ENCODE measurements at places on chromosomes 5 and 9.

DNA sequence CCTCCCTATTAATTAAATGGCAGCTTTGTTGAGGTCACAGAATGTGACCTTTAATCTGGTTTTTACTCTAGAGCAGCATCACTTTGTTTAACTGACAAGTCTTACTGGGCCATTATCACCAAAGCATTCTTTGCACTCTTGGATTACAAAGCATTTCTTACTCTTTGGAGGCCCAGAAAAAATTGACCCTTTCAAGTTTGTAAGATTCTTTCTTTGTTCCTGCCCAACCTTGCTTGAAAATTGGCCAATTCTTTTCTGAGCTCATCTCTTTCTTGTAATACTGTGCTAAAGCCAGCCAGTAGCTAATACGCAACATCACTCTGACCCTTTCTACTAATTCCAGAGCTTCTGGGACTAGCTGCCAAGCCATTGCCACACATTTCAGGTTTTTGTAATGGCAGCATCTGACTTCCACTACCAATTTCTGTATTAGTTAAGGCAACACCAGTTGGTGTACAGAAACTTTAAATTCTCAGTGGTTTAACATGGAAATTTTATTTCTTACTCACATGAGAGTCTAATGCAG is 131.6 kb downstream of the PRDM6 start:
- no peak for DNase-seq

- DNase-seq, result no peak
These were observed 23.5 kb downstream of the NMRK1 start for GRCh38 chr9:75064307-75065025.

DNA sequence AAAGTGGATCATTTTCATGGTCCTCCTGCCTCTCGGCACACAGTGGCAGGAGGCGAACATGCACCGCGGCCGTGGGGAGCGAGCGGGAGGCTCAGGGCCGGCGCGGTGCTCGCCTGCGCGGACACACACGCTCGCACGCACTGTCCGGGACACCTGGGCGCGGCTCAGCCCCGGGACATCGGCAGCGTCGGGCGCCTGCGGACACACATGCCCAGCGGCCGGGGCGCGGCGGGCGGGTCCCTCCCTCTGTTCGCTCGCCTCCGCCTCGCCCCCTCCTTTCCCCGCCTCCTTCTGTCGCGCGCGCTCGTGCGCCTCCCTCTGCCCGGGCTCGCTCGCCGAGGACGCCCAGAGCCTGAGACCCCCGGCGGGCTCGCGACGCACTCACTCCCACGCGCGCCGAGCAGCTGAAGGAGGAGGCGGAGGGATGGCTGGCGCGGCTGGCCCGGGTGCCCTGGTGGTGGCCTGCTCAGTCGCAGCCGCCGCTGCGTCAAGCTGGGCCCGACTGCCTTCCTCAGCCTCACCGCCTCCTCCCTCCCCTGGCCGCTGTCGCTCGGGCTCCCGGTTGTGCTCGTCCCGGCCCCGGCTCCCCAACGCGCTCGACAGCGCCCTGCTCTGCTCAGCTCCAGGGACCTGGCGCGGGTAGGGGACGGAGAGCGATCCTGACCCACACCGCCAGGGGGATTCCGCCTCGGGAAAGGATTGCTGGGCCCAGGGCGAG is at the start of gene FRMD3:
TSS of gene FRMD3 (minus strand) at position 230 of the 718 bp plus-strand sequence. CDS start at position 60, 170 bp downstream.
- DNase-seq, result peak; percentile 34

- DNase-seq, result peak; percentile 21
These were observed 5.6 kb upstream of the TBC1D13 start for GRCh38 chr9:128781187-128782070.

DNA sequence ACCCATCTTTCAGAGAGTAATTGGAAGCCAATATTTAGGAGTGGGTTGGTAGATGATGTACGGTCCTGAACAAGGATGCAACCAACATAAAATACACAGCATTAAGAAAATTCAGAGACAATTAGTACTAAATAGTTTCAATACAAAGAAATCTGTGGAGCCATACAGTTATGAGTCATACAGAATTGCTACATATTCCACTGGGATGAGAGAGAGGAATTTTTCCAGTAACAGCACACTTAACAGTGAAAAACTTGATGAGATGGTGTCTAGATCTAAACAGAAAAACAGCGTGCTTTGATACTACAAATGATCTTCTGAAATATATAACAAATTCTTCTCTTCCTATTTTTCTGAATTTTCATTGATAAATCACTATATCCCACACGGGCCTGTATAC is 1999.3 kb upstream of the CDH9 start:
- DNase-seq, result no peak

GRCh38 chr9:96616817-96617438 is 2.7 kb downstream of the CDC14B start:
- DNase-seq, result peak; percentile 19

DNA sequence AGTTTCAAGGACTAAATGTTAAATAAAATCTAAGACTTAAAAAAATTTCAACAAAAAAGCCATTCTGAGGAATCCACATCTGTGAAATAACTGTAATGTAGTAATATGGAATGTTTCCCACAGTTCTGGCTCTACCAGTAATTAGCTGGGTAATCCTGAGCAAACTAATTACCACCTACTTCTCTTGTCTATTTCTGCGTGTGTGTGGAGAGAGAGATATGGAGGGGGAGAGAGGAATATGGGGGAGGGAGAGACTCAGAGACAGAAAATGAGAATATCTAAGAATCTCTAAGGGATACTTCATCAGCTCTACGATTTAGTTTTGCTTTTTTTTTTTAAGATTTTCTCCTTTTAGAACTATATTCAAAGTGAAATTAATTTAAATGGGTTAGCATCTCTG is 28.0 kb downstream of the TBCA start:
- DNase-seq, result peak; percentile 51

GRCh38 chr9:88922091-88922490 is 69.2 kb upstream of the S1PR3 start:
- DNase-seq, result no peak

DNA sequence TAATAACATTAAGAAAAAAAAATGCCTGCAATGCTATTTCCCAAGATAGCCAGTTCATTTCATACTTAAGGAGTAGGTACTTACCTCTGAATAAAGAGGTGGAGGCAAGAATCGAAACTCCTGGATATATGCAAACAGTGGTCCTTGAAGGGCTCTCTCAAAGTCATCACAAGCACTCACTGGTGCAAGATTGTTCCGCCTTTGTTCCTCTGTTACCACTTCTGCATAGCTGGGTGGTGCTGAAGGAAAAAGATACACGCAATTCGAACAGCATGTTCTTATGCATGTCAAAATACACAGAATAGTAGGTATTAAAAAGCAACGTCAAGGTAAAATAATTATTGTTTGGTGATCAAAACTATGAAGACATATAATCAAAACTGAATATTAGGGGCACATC is 9.5 kb downstream of the ARRDC3 start:
- no peak for DNase-seq

GRCh38 chr5:171961117-171961516 is 45.3 kb downstream of the FBXW11 start:
- DNase-seq, result peak; percentile 72

- no peak for DNase-seq
These were observed 99.8 kb downstream of the ACTL7B start for GRCh38 chr9:108755979-108756378.

DNA sequence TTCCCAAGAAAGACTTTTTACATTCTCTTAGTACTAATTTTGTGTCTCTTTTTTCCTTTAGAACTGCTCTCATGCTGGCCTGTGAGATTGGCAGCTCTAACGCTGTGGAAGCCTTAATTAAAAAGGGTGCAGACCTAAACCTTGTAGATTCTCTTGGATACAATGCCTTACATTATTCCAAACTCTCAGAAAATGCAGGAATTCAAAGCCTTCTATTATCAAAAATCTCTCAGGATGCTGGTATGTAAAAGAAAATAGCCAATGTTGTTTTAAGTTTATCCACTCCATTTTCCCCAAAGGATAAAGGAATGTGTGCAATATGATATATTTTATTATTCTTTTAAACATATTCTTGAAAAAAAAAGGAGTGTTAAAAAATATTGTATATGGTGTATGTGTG is 27.3 kb upstream of the TTC23L start:
- no peak for DNase-seq

- no peak for DNase-seq
These were observed 32.0 kb downstream of the HAVCR1 start for GRCh38 chr5:157026789-157027424.

DNA sequence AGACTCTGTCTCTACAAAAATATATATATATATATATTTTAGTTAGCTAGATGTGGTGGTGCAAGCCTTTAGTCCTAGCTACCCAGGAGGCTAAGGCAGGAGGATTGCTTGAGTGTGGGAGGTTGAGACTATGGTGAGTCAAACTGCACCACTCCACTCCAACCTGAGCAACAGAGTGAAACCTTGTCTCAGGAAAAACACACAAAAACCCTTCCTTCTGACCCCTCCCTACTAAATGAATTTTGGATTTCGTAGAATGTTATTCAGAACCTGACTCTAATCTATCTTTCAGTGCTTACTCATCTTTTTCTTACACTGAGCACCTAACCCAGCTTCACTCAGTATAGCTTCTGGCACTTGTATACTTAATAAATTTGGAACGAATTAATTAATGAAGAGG is 35.2 kb upstream of the IL7R start:
- no peak for DNase-seq

DNA sequence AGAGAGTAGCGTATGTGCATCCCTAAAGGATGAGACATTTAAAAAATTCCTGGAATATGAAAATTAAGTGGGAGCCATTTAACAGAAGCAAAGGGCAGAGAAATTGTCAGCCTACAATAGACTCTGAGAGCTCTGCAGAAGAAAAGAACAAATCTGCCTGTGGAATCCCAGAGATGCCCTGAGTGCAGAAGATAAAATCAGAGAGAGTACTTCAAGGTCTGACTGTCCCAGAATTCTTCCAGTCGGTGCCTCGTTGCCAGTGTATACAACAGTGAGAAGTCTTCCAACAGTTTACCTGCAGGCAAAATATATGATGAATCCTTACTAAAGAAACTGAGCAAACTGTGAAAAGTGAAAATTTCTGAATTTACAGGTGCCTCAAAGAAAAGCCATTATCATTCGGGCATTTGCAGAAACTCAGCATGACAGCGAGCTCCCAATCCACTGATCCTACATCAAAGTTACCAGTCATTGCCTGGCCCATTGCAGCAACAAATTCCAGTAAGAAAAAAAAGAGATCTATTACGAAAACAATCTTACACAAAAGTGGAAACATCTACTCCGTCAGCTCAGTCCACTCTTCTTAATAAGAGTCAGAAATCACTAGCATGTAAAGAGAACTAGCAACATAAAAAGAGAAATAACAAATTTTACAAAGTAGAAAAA is 92.8 kb upstream of the VCAN start:
- no peak for DNase-seq

DNA sequence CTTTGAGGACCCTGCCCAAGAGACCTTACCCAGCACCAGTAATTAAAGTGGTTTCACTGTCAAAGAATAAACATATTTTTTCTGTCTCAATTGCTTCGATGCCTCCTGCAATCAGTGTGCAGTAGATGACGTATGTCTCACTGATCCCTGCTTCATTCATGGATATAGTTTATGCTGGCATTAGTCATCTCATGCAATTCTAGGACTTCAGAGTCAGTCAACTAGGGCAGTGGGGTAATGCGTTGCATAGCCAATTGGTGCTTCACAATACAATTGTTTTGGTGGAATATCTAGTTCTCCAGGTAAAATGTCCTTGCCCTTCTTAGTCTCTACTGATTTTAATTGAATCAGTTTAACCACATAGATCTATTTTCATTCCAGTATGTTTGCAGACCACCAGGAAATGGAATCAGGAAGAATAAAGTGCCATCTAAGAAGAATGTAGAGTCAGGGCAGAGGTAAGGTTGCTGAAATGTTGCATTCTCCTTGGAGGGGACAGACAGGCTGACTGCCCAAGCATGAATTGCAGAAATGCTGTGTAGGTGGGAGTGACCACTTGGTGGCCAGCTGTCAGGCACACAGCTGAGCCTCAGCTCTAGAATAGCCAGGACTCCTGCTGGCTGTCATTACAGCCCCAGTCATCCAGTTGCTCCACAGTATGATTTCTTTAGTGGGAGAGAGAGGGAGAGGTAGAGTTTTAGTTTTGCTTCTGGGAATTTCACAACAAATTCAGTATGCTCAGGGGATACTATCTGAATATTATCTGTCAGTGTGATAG is 73.5 kb upstream of the MEGF10 start:
- no peak for DNase-seq

DNA sequence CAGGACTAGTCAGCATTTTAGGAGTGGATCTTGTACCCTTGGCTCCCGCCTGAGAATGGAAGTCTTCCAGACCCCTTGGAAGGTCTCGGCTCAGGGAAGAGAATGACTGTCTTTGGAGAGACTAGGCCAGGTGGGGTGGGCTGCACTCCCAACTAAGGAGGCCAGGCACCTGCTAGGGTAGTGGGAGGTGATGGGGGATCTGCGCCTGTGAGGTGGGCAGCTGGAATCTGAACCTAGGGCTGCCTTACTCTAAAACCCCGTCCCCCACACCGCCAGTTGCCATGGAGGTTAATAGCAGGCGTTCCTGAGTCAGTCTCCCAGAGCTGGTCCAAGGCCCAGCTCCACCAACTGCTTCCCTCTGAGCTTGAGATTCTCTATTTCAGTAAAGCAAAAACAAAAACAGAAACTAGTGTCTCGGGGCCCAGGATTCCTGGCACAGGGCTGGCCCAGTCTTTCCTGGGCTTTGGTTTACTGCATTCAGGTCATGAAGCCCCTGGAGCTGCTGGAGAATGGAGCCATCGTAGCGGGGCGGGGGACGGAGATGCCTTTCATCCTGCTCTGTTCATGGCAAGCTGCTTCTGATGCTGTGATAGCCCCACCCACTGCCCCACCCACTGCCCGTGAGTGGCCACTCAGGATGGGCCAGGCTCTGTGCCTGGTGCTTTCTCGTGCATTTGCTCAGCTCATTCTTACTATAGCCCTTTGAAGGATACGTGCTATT is 57.5 kb downstream of the DAB2IP start:
- DNase-seq, result no peak

GRCh38 chr5:114700823-114701222 is 339.0 kb downstream of the KCNN2 start:
- DNase-seq, result no peak

- DNase-seq, result peak; percentile 12
These were observed 272.6 kb downstream of the FANCC start for GRCh38 chr9:95044731-95045508.

- DNase-seq, result no peak
These were observed 147.9 kb downstream of the C5orf15 start for GRCh38 chr5:133820507-133820906.

DNA sequence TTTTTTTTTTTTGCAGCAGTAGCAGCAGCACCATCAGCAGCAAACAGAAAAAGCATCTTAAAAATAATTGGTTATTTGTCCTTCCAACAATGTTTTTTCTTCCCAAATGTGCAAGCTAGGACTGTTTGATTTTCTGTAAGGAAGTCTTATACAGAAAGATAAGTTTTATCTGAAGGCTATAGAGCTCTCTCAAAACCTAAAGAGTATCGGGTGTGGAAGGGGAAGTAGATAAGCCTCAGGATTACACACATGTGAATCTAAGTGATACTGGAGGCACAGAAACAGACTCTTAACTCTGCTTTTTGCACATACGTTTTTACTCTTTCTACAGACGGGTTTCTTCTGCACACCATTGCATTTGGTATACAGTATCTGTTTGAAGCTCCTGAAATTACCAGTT is 184.4 kb upstream of the FTMT start:
- peak; percentile 49 for DNase-seq

GRCh38 chr9:101354143-101354764 is 30.6 kb downstream of the BAAT start:
- no peak for DNase-seq

- DNase-seq, result no peak
These were observed 335.0 kb downstream of the ARRDC3 start for GRCh38 chr5:91048073-91048472.

- DNase-seq, result no peak
These were observed 988 bp downstream of the GFM2 start for GRCh38 chr5:74765929-74766328.

All from erythroblast (primary cell).